ENCODE measurements at places on chromosomes 2 and 18.

- DNase-seq, result no peak
Measured at GRCh38 chr18:30595942-30596341, 446.6 kb downstream of the DSC3 start.

GRCh38 chr2:157246765-157247407 is 10.6 kb upstream of the GALNT5 start:
- no peak for DNase-seq

GRCh38 chr2:232587512-232587911 is 37.0 kb downstream of the EIF4E2 start:
- DNase-seq, result no peak

GRCh38 chr2:122255924-122256323 is 500.5 kb downstream of the TSN start:
- DNase-seq, result no peak

- DNase-seq, result no peak
Measured at GRCh38 chr2:219724628-219725027, 97.2 kb downstream of the SLC4A3 start.

- DNase-seq, result no peak
Measured at GRCh38 chr18:2049986-2050385, 521.3 kb downstream of the METTL4 start.

GRCh38 chr2:231258701-231259100 is 60.3 kb downstream of the ARMC9 start:
- DNase-seq, result no peak

DNA sequence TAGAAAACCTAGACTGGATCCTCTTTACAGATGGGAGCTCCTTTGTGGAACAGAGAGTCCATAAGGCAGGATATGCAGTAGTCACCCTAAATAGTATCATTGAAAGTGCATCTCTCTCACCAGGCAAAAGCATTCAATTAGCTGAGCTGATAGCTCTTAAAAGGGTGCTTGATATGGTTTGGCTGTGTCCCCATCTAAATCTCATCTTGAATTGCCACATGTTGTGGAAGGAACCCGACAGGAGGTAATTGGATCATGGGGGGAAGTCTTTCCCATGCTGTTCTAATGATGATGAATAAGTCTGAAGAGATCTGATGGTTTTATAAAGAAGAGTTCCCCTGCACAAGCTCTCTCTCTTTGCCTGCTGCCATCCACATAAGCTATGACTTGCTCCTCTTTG is 96.2 kb upstream of the RMP24 start:
- no peak for DNase-seq

GRCh38 chr18:50656396-50656795 is 96.5 kb downstream of the MAPK4 start:
- no peak for DNase-seq

- no peak for DNase-seq
Measured at GRCh38 chr2:11742702-11743357, 3.6 kb upstream of the LPIN1 start.

DNA sequence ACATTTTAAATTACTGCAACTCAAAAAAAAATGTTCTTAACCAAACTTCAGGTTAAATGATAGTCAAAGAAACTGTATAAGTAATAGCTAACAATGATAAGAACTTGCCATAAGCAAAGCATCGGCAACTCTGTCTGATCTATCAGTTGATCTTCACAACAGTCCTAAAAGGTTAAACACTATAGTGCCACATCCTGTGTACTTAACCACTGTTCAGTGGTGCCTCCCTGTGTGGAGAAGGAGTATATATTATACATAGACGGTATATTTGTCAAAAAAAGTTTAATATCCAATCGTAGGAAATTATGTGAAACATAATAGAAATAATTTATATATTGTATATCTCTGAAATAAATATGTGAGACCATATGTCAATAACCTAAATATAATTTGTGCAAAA is 13.0 kb downstream of the DTNA start:
- no peak for DNase-seq

- DNase-seq, result no peak
Measured at GRCh38 chr2:10016001-10016801, 27.1 kb upstream of the KLF11 start.

DNA sequence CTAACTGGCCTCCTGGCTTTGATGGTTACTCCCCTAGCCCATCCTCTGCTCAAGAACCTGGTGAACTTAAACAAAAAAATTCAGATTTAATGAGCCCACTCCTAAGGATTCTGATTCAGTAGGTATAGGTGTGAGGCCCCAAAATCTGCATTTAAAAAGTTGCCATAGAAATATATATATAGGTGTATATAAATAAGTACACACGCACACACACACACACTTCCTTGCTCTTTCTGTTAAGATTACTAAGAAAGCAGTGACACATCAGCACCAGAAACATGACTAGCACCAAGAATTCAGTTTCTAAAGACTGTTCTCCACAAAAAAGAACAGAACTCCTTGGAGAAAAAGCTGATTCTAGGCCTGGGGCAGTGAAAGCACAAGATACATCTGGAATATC is 17.8 kb downstream of the EML6 start:
- no peak for DNase-seq
